NCI-H2081 (cell line): ENCODE measurements at places on chromosomes 5 and 9.
A peak's percentile ranks its signal among the peaks of the same experiment; 100 is the strongest.

DNA sequence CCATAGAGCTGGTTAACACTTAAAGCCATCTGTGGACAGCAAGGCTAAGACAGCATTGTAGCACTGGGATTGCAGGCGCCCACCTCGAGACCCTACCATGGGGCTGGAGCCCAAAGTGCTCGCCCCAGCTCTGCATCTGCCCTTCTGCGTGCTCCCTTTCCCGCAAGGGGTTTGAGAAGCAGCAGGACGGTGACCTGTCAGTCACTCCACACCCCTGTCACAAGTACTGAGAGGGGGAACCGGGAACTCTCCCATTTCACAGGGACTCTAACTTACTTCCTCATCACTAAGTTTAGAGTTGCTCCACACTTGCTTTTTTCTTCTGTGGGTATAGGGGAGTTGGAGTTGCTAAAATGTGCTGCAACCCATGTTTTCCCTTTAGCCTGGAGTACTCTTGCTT, 273.2 kb downstream of the SMARCA2 start:
- no peak for DNase-seq

- no peak for DNase-seq
Measured at GRCh38 chr5:133838286-133838685, 130.1 kb downstream of the C5orf15 start.

DNA sequence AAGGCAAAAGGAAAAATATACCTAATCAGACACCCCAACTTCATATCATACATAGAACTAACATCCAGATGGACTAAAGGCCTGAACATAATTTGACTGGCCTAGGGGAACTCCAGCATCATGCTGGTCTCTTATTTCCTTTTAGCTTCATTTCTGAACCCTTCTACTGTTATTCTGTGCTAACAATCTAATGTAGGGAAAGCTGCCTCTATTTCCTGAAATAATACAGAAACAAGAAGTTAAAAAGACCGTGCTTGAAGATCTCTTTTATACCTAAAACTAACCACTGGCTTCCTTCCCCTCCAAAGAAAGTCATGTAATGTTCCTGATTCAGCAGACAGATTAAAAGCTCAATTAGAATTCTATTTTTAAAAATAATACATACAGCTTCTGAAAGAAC, 36.7 kb downstream of the LPAR1 start:
- DNase-seq: no peak

GRCh38 chr9:92980085-92980745, 32.9 kb downstream of the FGD3 start:
- DNase-seq: no peak

- no peak for DNase-seq
Measured at GRCh38 chr9:37026931-37027581, 7.0 kb downstream of the PAX5 start.

DNA sequence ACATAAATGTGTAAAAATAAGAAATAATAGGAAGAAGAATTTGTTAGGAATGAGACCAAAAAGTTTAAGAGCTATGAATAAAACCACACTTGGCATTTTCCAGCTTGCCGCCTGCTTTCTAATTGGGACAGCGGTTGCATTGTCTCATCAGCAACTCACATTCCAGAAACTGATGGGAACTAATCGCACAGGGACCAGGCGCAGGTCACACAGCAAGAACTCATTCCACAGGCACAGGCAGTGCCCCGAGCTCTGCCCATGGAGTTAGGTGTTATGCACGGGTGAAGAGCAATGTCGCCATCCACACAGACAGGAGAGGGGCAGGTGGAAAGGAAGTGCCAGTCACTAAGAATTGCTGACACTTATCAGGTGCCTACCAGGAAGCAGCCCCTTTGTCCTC, 279.9 kb downstream of the NSG2 start:
- no peak for DNase-seq

GRCh38 chr5:38888041-38888440, 42.2 kb downstream of the OSMR start:
- no peak for DNase-seq

DNA sequence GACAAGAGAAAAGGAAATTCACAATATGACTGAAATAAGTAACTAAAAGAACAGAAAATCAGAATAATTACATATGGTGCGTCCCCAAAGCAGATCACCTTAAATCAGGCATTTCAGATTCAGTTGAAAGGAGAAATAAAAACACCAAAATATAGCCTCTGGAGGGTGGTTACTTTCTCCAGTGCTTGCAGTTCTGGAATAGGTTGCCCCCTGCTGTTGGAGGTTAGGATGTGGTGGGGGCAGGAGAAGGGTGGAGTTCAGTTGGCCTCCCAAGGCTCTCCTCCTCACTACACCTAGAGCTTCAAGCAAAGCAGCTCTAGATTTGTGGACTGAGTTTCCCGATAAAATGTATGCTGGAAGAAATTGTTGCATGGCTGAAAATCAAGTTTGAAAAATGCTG, 338.2 kb upstream of the TLE4 start:
- DNase-seq: no peak

DNA sequence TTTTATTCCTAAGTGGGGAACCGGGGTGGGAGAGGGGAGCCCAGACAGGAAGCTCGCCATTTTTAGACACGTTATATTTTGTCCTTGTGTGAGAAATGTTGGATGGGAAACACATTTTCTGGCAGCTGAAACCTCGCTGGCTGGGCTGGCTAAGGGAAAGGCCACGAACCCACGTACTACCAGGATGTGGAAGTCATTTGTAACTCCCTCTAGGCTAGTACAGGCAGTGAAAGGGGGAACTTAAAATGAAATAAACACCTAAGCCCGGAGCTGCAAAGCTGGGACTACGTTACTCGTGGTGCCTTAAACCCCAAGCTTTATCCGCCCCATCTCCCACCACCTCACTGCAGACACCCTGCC, 42.5 kb downstream of the TMEM174 start:
- no peak for DNase-seq

DNA sequence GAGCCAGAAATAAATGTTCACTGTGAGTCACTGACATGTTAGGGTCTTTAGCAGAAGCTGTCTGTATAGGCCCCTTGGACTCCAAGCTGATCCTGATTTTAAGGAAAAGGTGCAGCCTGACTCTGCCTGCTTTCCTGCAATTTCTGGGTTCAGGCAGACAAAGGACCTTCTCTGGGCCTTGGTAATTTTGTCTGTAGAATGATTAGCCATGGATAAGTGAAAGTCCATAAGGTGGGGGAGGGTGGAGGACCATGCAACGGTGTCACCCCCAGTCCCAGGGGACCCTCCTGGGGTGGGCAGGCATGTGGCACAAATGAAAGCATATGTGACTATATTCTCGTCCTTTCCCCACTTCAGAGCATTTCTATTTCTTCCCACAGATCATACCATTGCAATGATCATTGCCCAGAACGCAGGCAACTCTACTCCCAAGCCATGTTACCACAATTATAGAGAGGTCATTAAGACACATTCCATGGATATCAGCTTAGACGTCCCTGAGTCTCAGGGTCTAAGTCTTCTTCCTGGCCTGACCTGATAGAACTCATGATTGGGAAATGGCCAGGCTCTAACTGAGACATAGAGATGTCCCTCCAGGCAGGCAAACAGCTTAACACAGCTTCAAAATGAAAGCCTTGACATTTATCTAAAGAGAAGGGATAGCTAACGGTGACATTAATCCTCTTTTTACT, 157.9 kb upstream of the ALDH1B1 start:
- DNase-seq: no peak

- DNase-seq: no peak
Measured at GRCh38 chr9:21504894-21505293, 22.8 kb upstream of the IFNE start.

DNA sequence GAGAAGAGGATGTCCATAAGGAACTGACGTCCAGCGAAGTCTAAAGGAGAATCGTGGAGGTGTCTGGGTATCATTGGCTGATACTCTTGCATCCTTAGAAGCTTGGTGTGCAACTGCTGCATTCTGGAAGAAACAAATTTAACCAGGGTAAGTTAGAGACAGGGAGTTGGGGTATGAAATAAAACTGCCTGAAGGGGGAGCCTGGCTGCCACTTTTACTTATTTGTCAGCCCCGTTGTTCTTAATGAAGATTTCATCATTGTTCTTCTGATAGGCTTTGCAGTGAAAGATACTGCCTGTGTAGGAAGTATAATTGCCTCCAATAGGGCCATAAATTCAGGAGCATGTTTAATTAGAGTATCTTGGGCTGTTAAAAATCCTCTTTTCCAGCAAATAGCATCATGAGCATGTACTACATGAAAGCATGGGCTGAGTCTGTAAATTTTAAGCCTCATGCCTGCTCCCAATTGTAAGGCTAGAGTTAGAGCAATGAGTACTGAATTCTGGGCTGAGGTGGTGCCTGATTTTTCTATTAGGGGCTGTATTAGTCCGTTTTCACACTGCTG, 1264.5 kb upstream of the ACO1 start:
- peak; percentile 63 for DNase-seq

GRCh38 chr9:19988281-19988680, 199.4 kb upstream of the SLC24A2 start:
- no peak for DNase-seq

DNA sequence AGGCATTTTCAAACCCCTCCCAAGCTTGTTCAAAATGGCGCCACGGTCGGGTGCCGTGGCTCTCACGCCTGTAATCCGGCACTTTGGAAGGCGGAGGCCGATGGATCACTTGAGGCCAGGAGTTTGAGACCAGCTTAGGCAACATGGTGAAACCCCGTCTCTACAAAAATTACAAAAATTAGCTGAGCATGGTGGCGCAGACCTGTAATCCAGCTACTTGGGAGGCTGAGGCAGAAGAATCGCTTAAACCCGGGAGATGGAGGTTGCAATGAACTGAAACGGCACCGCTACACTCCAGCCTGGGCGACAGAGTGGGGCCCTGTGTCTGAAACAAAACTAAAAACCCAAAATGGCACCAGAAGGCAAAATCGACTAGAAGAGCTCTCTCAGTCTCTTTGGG, 142.0 kb downstream of the MTX3 start:
- DNase-seq: no peak

DNA sequence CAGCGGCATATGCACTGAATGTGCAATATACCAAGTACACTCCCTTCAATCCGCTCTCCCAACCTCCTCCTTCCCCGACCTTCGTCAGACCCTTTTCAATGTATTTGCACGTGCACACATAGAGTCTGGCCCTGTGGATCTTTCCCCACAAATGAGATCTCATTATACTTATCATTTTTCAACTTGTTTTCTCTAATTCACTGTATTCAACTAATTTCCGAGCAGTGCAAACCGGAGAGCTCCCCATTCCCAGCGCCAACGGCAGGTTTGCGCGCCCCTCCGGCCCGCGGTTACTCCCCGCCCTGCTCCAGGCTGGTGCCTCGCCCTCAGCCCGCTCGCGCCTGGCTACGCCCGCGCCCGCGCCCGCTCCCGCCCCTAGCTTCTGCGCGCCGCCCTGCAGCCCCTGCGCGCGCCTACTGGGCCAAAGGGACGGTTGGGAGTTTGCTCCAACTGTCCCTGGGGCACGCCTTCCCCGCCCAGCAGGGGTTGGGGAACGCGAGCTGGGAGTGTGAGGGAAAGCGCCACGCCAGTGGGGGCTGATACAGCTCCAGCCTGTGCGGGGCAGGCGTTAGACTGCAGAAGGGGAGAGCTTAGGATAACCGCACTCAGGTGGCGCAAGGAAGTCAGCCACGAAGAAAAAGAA, 3.3 kb upstream of the CDC20B start:
- peak; percentile 8 for DNase-seq

- DNase-seq: no peak
Measured at GRCh38 chr5:131593921-131594320, 41.1 kb downstream of the RAPGEF6 start.

- no peak for DNase-seq
Measured at GRCh38 chr5:41246376-41246775, 33.0 kb upstream of the C6 start.

GRCh38 chr5:168992687-168993086, 308.3 kb downstream of the SLIT3 start:
- DNase-seq: no peak

GRCh38 chr5:97229688-97230285, 46.7 kb upstream of the RIOK2 start:
- DNase-seq: no peak

GRCh38 chr9:75941066-75941465, 50.6 kb downstream of the PCSK5 start:
- DNase-seq: peak; percentile 5

DNA sequence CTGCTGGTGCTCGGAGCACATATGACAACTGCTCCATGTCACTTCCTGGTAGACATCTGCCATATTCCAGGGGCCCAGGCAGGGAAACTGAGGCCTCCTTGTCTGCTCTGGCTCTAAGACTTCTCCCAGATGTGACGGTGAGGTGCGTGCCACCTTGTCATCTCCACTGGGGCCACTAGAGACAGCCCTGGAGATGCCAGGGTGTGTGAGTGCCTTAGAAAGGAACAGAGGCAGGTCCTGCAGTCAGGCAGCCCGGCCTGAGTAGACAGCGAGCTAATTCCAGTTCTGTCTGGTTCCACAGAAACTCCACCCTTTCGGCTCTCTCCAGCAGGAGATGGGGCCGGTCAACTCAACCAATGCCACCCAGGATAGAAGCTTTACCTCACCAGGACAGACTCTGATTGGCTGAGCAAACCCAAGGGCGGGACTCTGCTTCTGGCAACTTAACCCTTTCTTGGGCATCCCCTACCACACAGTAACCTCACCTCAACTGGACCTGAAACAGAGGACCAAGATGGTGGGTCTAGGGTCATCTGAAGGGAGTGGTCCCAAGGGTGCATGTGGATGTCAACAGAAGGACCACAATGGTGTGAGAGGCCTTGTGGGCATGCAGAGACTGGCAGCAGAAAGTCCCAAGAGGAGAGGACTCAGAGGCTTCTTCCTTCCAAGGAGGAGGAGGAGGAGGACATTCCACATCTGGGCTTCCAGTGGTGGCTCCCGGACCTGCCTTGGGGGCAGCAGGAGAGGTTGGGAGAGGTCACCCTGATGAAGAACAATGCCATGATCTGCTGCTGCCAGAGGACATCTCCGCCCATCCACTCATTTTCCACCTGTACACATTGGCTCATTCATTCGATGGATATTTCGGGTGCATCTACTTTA, 77.7 kb downstream of the RGS3 start:
- DNase-seq: no peak

- no peak for DNase-seq
Measured at GRCh38 chr5:80033513-80033912, 1.6 kb upstream of the THBS4 start.

DNA sequence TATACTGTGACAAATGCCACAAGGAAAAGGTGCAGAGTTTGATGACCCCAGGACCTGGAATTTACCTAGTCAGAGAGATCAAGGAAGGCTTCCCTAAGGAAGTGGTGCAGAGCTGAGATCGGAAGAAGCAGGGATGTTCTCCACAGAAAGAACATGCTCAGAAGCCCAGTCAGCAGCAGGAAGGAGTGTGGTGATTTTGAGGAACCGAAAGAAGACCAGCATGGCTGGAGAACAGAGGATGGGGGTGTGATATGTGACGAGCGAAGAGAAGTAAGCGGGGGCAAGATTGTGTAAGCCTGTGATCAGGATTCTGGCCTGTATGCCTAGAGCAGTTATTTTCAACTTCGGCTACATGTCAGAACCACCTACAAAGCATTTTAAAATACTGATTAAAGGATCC, 18.7 kb upstream of the PIK3R1 start:
- no peak for DNase-seq
